ENCODE measurements at places on chromosomes 3 and 15. TPM values are rescaled to one million over a fixed set of nuclear protein-coding genes. Genes with fewer than 3 reads are reported as not detected.

The AHSG gene
- total RNA-seq: not detected

The LEKR1 gene
- 4.6 TPM for total RNA-seq

The ECE2 gene
- total RNA-seq: not detected

The LHFPL4 gene
- total RNA-seq: not detected

DNA sequence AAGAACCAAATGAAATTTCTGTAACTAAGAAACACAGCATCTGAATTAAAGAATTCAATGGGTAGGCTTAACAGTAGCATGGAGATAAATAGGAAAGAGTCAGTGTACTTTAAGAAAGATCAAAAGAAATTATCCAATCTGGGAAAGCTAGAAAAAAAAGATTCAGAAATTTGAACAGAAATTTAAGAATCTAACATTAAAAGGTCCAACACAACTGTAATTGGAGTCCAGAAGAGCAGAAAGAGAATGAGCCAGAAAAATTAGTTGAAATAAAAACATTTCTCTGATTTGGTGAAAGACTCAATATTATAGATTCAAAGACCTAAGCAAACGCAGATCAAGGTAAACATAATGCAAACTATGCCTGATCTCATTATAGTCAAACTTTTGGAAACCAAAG lies 187.1 kb downstream of the C3orf38 start:
- no peak for DNase-seq

- DNase-seq: no peak
These were observed 341.3 kb downstream of the TBL1XR1 start for GRCh38 chr3:176855901-176856486.

Data from B cell (primary cell).